ENCODE measurements at places on chromosomes 5 and 9.

GRCh38 chr5:69130241-69130640 is 36.4 kb downstream of the SLC30A5 start:
- no peak for DNase-seq

DNA sequence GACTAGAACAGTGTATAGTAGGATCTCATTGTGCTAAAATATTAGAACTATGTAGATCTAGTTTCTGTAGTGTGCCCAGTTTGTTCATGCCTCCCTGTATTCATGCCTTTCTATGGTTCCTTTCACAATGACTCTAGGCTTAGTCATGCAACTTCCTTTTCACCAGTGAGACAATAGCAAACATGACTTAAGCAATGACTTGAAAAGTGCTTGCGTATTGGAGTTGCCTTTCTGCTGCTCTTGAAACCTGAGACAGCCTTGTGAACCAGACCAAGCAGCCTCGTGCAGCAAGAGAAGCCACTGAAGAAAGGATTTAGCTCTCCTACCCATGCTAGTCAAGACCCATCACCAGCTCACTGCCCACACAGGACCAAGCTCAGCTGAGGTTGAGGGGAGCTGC is 294.5 kb upstream of the TAS2R1 start:
- DNase-seq = no peak

DNA sequence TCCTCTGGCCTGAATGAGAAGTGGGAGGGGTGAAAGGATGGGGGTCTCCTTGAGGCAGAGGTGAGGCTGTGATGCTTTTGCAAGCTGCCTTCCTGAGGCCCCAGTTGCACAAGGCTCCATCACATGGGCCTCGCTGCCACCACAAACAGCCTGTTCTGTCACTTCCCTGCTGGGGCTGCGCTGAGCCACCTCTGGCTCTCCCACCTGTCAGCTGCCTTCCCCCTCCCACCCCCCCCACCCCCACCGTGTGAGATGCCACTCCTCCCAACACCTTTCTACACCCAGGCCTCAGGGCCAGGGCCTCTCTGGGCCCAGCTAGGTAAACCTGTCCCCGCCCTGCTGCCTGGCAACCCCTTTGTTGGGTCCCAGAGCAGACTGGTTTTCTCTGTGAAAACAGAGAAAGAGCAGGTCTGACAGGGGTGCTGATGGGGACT is 4.5 kb upstream of the PDLIM4 start:
- DNase-seq = peak; percentile 17

DNA sequence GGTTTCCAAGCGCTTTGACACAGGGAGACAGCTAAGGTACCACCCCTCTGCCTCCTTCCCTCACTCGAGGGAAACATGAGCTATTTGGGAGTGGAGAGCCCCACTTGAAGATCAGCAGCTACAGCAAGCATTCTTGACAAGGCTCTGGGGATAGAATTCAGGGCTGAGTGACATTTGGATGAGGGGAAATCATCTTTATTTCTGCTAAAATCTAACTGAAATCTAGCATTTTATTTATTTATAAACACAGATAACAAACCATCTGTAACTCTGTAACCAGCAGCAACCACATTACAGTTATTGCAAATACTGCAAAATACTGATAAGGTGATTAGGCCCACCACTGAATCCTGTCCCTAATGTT is 22.4 kb downstream of the RNF130 start:
- DNase-seq = no peak

- no peak for DNase-seq
These were observed 35.6 kb downstream of the ERP44 start for GRCh38 chr9:100063185-100063584.

GRCh38 chr5:32507738-32508434 is 63.3 kb upstream of the ZFR start:
- DNase-seq = no peak

DNA sequence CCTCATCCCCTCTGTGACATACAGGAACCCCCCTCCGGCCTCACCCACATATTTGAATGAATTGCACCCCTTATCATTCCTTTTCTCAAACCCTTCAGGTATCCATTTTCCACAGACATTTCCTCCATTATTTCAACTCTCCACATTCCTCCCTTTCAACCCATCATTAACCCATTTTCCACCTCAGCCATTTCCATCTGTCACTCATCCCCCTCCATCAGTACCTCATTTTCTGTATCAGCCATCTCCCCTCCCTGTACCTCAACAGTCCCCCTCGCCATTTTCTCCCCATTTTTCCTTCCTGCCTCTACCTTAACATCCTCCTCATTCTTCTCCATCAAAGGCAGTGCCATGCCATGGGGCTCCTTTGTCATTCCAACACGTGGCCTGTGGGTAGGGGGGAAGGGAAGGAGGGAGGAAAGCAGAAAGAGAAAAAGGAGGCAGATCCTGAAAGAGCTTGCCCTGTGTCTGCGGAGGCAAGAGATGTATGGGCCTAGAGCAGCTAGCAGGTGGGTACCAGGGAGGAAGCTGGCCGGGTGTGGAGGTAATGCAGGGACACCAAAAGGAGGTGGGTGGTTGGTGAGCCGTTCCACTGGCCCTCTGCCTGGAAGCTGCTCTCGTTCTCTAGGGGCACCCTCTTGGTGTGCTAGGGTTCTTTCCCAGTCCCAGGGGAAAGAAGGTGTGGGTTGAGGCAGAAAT is 1.5 kb downstream of the DNAJB5 start:
- no peak for DNase-seq

GRCh38 chr9:96646081-96646991 is 8.8 kb downstream of the PRXL2C start:
- no peak for DNase-seq

DNA sequence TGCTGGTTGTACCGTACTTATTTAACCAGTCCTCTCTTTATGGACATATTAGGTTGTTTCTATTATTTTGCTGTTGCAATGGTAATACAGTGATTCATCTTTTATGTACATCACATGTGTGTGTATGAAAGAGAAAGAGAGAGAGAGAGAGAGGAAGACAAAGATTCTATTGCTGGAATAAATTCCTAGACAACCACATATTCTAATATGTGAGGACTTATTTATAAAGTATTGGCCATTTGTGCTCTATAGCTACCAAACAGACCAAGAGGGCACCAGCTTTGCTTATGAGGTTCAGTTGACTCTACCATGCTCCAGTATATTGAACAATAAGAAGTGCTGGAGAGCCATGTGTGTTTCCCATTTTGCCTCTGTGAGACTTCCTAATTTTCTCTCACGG is 513.5 kb downstream of the DMAC1 start:
- no peak for DNase-seq

GRCh38 chr9:115625251-115625650 is 507.3 kb upstream of the TNC start:
- DNase-seq = no peak

GRCh38 chr9:113613815-113614413 is 150.4 kb downstream of the RGS3 start:
- no peak for DNase-seq

DNA sequence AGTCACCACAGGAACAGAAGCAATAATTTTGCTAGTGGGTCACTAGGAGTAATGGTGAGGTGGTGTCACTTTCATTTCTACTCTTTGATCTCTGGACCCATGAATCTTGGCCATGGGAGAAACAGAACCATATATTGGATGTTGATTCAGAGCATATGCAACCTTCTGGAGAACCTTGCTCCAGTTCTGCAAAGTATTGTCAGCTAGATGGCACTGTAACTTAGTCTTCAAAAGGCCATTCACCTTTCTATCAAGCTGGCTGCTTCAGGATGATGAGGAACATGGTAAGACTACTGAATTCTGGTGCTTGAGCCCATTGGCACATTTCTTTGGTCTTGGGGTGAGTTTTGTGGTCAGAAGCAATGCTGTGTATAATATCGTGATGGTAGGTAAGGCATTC is 129.1 kb upstream of the FBN2 start:
- DNase-seq = no peak

DNA sequence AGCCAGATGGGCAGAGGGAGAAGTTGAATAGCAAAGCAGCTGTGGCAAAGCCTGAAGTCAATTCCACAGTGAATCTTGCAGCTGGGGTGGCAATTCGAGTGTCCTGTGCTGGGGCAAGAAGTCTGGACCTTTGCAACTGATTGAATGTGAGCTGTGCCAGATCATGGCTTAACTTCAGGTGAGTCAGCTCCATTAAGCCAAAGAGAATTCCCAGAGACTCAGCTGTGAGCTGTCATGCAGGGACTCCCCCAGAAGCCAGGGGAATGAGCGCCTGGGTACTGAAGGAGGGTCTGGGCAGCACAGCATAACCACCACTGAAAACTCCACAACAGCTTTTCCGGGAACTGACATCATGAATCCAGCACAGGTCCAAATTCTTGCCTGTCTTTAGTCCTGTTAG is 153.5 kb upstream of the TRPC7 start:
- DNase-seq = no peak

- no peak for DNase-seq
These were observed 272.0 kb upstream of the ACTBL2 start for GRCh38 chr5:57754616-57755015.

- DNase-seq = no peak
These were observed 255.5 kb downstream of the MAN2A1 start for GRCh38 chr5:109945097-109945678.

GRCh38 chr9:37840560-37841194 is 40.1 kb downstream of the DCAF10 start:
- DNase-seq = no peak

- no peak for DNase-seq
These were observed 21.0 kb upstream of the TRIM52 start for GRCh38 chr5:181281984-181282316.

DNA sequence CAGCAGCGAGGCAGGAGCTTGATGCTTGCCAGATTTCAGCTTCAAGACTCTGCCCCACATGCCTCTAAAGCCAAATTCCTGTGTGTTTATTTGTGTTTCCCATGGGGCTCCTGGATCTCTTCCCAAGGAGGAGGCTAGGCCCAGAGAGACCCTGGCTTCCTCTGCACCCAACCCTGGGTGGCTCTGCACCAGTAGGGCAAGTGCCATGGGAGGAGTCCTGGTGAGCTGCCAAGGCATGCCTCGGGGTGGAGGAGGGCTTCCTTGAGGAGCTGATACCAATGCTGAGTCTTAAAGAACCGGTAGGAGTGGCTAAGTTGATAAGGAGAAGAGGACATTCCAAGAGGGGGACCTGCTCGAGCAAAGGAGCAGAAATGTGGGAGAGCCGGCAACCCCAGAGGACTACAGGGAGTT is 6.8 kb upstream of the TIFAB start:
- DNase-seq = no peak

DNA sequence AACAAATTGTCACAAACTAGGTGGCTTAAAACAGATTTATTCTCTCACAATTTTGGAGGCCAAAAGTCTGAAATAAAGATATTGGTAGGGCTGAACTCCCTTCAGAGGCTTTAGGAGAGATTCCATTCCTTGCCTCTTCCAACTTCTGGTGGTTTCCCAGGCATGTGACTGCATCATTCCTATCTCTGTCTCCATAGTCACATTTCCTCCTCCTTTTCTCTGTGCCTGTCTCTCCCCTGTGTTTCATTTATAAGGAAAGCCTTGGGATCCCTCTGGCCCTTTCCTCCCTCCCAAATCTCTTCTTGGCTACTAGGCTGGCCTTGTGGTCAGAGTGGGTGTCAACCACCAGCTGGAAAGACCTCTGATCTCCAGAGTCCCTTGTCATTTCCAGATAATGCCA is 78.2 kb downstream of the SNX18 start:
- no peak for DNase-seq

DNA sequence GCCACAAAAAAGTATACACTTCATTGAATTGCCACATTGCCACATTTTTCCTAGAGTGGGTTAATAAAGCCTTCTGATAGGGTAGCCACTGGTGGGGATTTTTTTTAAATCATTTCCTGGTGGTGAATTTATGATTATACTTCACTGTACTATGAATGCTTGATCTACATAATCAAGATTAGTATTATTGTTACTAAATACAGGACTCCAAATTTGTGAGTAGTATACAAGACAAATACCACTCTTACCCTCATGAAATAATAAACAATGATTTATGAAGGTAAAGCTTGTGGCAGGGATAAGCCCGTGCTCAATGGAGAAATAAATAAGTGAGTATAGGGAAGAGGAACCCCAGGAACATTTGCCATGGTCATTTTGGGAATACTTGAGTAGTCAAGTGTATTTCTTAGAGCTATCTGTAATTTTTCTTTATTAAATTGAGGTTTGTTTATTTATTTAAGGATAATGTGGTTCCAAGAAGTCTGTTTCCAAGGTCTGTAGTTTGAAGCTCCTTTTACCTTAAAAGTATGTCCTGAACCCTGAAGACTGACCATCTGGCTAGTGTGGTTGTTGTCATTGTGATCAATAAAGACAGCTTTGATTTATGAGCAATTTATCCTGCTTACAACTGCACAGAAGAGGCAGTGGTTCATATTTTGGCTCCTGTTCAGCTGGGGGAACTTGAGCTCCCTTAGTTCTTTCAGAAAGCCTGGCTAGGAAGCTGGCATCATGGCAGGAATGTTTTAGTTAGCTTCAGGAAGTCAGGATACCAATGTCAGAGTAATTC is 118.6 kb downstream of the ZSWIM6 start:
- DNase-seq = no peak

DNA sequence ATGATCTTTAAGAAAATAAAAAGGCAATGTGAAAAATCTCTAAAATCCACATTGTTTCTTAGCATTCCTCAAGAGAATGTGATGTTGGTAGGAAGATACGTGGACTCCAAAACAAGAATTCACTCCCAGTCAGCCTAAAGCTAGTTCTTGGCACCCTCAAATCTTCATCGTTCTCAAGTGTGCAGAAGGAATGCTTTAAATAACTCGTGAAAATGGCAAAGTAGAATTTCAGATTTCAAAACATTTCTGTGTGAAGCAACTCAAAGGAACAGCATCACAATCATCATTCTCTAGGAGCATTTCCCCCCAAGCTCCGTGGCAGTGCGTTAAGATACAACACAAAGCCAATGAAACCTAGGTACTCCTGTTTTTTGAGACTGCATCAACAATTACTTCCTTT is 185.1 kb upstream of the DMAC1 start:
- DNase-seq = no peak

GRCh38 chr5:7991125-7991821 is 122.3 kb downstream of the MTRR start:
- DNase-seq = no peak

- DNase-seq = peak; percentile 95
These were observed at the start of gene PLAA for GRCh38 chr9:26946753-26947727. Gene PLAA (minus strand): TSS chr9:26947242. CDS start chr9:26947045, 197 bp downstream.

GRCh38 chr5:32960340-32961058 is 249.4 kb downstream of the NPR3 start:
- no peak for DNase-seq

- peak; percentile 53 for DNase-seq
These were observed 1.6 kb downstream of the FABP6 start for GRCh38 chr5:160230686-160231527.

DNA sequence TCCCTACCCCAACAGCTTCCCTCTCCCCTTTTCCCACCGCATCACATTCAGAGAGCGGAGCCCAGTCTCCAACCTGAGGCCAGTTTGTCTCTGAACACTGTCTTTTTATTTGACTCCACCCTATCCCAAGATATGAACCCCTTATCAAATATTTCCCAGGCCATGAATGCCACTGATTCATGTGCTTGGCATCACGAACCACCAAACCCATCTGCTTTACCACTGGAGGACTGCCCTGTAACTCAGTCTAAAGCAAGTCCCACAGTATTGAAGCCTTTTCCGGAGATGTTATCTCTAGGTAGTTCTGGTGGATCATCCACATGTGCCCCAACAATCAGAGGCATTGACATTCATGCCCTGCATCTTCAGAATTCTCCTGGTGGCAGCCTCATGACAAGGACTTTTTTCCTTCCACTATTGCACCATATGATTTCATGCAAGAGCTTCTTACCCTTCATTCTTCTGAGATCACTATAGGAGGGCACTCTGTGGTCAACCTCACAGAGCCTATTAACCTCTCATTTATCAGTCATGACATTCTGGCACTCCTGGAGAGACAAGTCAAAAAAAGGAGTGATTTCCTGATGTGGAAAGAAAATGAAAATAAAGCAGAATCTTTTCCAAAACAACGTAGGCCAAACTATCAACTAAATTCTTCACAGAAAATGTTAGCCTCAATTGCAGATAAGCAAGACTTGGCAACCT is 12.3 kb upstream of the SPATA31D4 start:
- DNase-seq = no peak

All from GM13976 (cell line).